ENCODE measurements at places on chromosomes 2 and 18. TPM values are rescaled to one million over a fixed set of nuclear protein-coding genes. Genes with fewer than 3 reads are reported as not detected.

The FTCDNL1 gene
- 2.1 TPM for total RNA-seq

The ZNF521 gene
- total RNA-seq: not detected

The CENPA gene
- 23.6 TPM for total RNA-seq

The CRYGC gene
- total RNA-seq: not detected

The QPCT gene
- total RNA-seq: 2.1 TPM

The SCLY gene
- total RNA-seq: 109 TPM

The TYW5 gene
- total RNA-seq: 10.9 TPM

The CXCR4 gene
- total RNA-seq: 92.7 TPM

The RSAD2 gene
- total RNA-seq: 2.4 TPM

The SLC23A3 gene
- 1.8 TPM for total RNA-seq

The CCDC150 gene
- 18.2 TPM for total RNA-seq

The NFATC1 gene
- total RNA-seq: 105 TPM

The TUBA3E gene
- not detected for total RNA-seq

The DCTN1 gene
- 87.2 TPM for total RNA-seq

The COL4A4 gene
- total RNA-seq: not detected

The LOXL3 gene
- 1.5 TPM for total RNA-seq

The KANSL3 gene
- 46.5 TPM for total RNA-seq

The OLA1 gene
- total RNA-seq: 167 TPM

The HOXD13 gene
- not detected for total RNA-seq

The RTKN gene
- 2.2 TPM for total RNA-seq

The TLX2 gene
- 0.54 TPM for total RNA-seq

The PTGR3 gene
- 23.3 TPM for total RNA-seq

All from activated CD4-positive, alpha-beta T cell treated with anti-CD3 and anti-CD28 coated beads, Interleukin-2, amount 10 ng/mL, durations not matched to agents 24 days and 14 days (primary cell).